ENCODE measurements at places on chromosomes 2 and 18.

DNA sequence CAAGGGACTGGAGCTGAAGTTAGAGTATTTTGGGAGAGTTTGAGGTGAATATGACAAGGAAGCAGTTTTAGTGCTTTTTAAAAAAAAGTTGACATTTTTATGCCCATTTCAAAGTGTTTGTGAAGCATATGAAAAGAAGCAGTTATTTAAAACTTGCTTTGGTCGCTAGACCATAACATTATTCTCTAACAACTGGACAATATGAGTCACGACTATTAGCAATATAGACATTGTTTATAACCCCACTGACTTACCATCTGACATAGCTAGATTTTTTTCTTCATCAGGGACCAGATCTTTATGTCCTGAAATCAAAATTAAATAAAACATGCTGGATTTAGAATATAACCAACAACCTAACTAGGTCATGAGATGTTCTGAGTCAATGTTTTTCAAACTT lies 22.6 kb upstream of the DYTN start:
- DNase-seq, result no peak

DNA sequence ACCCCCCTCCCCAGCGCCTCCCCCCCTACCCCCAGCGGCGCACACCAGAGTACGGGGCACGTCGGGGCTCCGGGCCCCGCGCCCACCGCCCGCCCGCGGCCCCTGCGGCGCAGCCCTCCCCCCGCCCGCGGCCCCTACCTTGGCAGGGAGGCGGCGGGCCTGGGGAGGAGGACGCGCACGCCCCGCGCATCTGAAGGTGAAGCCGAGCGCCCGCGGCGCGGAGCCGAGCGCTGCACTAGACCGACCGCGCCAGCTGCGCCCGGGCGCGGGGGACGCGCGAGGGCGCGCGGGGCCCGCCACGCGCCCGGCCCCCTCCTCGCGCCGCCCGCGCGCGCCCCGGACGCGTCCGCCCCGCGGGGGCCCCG lies at the start of gene ZNF516:
TSS of gene ZNF516 (minus strand) at position 237 of the 365 bp plus-strand sequence. CDS start 52,188 bp downstream, outside the sequence.
- DNase-seq, result no peak

DNA sequence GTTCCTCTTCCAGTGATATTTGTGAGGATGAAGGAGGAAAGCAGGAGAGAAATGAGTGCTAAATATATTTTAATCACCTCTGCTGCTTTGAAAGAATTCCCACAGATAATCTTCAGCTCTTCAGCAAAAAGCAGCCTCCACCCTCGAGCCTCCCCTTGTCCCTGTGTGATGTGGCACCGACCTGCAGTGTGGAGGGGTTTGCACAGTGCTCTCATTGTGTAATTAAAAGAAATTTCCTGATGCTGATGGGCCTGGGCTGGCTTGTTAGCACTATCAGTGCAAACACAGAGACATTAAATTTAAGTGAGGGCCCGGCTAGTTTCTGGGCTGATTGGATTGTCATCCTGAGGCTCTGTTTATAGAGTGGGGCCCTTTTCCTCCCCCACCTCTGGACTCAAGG lies 53.4 kb downstream of the KIF5C start:
- DNase-seq, result peak; percentile 63

GRCh38 chr18:23260926-23261590 lies 125.8 kb downstream of the CABLES1 start:
- DNase-seq, result no peak

DNA sequence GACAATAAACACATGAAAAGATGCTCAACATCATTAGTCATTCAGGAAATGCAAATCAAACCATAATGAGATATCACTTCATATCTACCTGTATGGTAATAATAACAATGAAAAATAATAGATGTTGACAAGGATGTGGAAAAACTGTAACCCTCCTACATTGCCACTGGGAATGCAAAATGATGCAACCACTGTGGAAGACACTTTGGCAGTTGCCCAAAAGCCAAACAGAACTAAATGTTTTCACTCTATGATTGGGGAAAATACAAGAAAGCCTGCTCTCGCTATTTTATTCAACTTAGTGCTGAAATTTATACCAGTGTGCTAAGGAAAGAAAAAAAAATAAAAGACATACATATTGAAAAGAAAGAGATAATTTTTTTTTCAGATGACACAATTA lies 934.5 kb downstream of the CNTNAP5 start:
- DNase-seq, result no peak

DNA sequence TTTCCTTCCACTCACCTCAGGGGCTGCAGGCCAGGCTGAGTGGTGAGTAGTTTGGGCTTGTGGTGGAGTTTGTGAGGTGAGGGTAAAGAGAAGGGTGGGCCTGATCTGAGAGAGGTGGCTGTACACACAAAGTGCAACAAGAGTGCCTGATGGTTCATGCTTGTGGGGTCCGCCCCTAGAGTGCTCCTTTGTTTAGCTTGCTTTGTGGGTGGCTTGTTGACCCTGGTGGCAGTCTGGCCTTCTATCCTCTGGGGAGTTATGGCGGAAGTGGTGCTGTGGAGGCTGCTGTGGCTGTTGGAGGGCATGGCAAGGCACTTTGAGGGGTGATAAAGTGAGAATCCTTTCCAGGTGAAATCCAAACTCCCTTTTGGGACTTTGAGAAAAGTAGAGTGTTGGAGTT lies 10.6 kb downstream of the UBE2F start:
- DNase-seq, result no peak

GRCh38 chr2:120396861-120397811 lies 51.2 kb downstream of the INHBB start:
- no peak for DNase-seq

- peak; percentile 12 for DNase-seq
These were observed 106.4 kb downstream of the POLE4 start for GRCh38 chr2:75064691-75065396.

- no peak for DNase-seq
These were observed 10.5 kb downstream of the CAPN10 start for GRCh38 chr2:240597054-240597418.

DNA sequence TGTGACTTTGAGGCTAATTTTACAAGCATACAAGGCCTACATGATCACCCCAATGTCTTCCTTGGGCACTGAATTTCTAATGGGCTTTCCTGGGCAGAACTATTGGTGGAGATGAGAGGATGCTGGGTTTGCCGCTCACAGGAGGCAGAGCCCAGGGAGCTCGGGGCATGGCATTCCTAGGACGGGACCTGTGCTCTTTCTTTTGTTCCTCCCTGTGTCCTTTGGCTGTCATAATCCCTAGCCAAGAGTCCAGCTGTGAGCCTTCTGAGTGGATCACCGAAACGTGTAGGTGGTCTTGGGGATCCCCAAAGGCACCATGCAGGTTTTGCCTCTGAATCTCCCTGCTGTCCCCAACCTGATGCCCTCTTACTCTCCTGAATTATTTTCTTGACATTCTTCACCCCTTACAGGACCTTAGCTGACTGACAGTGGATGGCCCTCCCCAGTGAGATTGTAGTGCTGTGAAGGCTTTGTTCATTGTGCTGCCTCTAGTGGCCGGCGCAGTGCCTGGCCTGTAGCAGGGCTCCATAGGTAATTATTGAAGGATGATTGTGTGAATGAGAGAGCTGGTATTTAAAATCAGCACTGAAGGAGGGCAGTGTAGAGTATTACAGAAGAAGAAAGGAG lies 221.9 kb downstream of the ZNF407 start:
- DNase-seq, result no peak

DNA sequence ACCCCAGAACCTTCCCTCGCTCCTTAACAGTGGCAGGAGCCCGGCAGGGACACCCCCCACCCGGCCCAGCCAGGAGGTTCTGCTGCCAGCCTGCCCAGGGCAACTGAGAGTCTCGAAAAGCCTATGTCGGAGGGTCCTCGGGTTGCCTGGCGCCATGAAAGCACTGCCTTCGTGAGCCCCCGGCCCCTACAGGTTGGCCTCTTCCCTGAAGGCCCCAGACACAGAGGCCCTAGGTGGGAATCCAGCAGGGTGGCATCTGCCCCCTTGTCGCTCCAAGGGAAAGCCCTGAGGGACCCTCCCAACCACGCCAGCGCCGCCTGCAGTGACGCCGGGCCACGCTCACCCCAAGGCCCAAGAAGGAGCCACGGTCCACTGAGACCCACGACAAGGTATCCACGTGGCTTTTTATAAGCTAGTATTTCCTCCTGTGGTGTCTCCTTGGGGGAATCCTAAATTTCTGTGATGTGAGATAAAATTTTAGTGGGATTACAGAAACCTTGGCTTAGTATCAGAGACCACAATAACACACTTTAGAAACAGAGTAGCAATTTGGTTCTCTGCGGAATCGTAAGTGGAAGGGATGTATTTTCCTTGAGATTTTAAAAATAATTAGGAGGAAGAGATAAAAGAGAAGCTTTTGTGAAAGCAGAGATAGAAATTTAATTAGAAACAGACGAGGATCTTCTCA lies 138.9 kb downstream of the HDAC4 start:
- DNase-seq, result no peak

- DNase-seq, result no peak
These were observed 124.2 kb upstream of the CXCR4 start for GRCh38 chr2:136242100-136242499.

- DNase-seq, result no peak
These were observed 39.1 kb upstream of the ODC1 start for GRCh38 chr2:10487081-10487740.

- no peak for DNase-seq
These were observed 134.8 kb upstream of the CREB1 start for GRCh38 chr2:207394812-207395534.

DNA sequence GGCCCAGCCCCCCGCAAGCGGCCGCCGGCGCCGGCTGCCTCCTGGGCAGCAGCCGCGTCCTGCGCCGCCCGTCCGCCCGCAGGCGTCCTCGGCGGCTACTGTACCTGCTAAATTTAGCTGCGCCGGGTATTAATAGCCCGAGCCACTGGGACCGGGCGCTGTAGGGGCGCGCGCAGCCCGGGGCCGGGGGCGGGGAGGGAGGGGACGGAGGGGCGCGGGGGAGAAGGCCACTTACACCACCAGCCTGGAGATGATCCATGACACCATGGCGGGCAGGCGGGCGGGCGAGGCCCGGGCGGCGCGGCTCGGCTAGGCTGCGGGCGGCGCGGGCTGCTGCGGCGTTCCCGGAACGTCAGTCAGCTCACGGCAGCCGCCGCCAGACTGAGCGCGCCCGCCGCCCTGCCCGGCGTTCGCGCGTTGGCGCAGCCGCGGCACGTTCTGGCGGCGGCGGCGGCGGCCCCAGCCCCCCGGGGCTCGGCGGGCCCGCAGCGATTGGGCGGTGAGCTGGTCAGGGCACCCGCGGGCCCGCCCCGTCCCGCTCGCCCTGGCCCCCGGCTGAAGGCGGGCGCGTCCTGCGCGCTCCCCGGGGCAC lies at the start of gene REEP1:
TSS of gene REEP1 (minus strand) at position 383 of the 592 bp plus-strand sequence. CDS start at position 267, 116 bp downstream.
- DNase-seq, result no peak

DNA sequence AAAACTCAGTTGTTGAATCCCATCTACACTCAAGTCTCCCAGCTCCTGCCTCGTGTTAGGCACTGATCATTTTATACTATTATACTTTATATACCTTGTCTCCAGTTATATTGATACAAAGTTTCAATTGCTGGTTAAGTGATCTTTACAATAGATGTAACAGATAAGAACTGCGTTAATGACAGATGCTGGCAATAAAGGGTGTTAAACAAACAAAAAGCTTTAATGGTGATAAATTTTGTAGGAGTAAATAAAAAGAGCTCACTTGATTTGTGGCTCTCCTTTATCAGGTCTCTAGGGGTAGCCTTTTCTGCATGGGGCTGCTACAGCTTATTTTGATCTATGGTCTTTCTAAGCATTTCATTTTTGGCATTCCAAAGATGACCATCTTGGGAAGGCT lies 106.9 kb upstream of the GAREM1 start:
- no peak for DNase-seq

DNA sequence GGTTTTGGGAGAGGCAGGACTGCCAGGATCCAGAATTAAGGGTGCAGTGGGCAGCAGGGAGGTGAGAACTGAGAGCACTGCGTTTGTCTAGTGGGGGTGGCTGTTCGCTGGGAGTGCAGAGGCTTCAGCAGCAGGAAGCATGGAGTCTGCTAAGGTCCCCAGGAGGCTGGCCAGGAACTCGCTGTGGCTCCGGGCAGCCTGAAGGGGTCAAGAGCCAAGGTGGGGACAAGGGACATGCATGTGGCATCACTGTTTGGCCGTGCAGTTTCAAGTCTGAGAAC lies 43.2 kb upstream of the SEMA4C start:
- no peak for DNase-seq

GRCh38 chr2:150042500-150043171 lies 444.8 kb downstream of the RND3 start:
- DNase-seq, result no peak

- no peak for DNase-seq
These were observed 5.9 kb downstream of the ZSCAN30 start for GRCh38 chr18:35283923-35284794.

- no peak for DNase-seq
These were observed 3.5 kb downstream of the MAPK4 start for GRCh38 chr18:50563376-50563775.

- DNase-seq, result no peak
These were observed 7.6 kb upstream of the TNS1 start for GRCh38 chr2:218010140-218010983.

GRCh38 chr18:78782951-78783563 lies 196.6 kb upstream of the SALL3 start:
- no peak for DNase-seq

DNA sequence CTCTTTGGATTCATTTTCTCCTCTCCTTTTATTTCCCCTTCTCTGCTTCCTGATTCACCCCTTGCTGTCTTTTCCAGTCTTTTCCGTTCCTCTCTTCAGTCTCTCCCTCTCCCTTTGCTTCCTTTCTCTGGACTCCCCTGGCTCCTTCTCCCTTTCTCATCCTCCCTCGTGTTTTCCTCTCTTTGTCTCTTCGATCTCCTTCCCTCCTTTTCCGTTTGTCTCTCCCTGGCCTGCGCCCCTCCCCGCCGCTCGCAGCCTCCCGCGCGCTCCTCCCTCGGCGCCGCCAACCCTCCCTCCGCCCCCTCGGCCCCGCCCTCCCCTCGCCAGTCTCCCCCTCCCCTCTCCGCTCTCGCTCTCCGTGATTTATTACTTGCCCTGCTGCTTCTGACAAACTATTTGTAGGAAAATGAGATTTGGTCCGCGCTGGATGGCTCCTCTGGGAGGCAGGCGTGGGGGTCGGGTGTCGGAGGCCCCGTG lies 46.0 kb upstream of the PAX8 start:
- peak; percentile 39 for DNase-seq

- no peak for DNase-seq
These were observed 354.9 kb downstream of the PTPRM start for GRCh38 chr18:7921938-7922587.

DNA sequence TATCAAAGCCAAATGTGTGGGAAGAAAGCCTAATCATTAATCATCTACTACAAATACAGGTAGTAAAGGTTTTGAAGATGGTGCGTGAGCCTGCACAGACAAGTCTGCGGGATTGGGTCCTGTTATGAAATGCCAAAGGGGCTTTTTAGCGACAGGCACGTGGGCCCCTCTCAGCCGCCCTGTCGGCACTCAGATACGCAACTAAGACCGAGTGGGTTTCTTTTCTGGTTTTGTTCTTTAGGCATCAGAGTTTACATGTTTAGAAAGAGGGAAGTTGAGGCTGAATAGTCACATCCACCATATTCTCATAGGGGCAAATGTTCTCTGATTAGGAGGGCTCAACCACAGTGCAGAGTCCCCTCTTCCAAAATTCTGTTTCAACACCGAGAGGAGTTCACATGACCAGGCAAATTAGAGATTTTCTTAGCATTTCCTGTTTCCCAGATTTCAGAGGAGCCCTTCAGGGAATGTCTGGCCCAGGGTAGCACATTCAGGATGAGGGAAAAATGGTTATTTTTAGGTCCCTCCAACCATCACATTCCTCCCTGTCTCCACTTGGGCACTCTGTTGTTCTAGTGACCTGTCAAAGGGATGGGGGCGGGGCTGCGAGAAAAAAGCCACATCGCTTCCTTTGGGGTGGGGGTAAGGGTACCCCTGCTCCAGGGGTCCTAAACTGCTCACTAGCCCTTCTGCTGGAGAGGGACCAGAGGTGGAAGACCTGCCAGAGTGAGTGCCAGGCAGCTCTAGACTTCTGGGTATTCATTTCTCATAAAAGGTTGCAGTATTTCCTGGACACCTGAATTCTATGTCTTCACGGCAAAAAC lies 159.2 kb downstream of the BCL2 start:
- no peak for DNase-seq

All from NCI-H1436 treated with DMSO at 0.1 percent for 48 hours (cell line).